ENCODE measurements at places on chromosomes 1 and 21.

DNA sequence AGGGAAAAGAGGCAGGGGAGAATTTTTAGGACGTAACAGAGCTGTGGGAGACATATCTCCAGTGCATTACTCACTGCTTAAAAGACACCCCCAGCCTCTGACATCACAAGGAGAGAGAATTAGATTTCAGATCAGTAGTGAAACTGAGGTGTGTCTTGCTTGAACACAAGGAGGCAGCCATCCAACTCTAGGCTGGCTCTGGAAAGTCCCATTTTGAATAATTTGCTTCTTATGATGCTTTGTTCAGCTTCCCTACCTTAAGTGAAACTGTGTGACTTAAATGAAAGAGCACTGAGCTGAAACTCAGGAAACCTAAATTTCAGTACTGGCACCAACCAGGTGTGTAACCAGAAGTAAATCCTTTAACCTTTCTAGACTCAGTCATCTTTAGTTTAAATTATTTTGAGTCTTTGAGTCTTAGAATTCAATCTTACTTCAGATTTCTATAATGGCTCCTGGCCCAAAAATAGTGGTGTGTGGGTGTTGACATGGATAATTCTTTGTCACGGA, 251.6 kb upstream of the SGIP1 start:
- peak; percentile 86 for DNase-seq

DNA sequence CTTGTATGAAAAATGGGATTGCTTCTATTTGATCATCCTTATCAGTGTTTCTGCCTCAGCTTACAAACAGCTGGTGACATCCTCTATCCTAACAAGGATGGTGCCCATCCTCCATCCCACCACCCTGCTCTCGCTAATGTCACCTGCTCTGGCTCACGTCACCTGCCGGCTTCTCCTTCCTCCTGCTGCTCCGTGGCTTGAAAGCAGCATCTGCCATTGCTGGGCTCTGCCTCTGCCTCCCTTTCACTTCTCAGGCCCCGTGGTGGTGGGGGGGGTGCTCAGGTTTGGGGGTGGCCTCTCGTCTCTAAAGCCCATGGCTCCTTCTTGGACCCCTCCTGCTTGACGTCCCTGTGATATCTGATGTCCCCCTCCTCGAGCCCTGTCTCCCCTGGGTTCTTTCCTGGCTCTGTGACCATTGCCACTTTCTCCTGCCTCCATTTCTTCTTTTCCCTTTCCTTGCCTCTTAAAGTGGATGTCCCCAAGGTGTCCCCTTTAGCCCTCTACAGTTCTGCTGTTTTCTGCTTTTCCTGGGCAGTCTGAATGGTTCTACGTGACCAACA, 135.5 kb upstream of the ERRFI1 start:
- no peak for DNase-seq

DNA sequence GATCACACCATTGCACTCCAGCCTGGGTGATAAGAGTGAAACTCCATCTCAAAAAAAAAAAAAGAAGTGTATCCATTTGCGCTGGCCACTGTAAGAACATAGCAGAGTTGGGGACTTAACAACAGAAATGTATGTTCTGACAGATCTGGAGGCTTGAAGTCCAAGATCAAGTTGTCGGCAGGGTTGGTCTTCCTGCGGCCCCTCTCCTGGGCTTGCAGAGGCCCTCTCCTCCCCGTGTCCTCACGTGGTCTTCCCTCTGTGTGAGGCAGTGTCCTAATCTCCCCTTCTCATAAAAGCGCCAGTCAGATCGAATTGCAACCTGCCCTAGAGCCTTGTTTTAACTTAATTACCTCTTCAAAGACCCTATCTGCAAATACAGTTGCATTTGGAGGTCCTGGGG, 52.6 kb downstream of the MT1HL1 start:
- no peak for DNase-seq

DNA sequence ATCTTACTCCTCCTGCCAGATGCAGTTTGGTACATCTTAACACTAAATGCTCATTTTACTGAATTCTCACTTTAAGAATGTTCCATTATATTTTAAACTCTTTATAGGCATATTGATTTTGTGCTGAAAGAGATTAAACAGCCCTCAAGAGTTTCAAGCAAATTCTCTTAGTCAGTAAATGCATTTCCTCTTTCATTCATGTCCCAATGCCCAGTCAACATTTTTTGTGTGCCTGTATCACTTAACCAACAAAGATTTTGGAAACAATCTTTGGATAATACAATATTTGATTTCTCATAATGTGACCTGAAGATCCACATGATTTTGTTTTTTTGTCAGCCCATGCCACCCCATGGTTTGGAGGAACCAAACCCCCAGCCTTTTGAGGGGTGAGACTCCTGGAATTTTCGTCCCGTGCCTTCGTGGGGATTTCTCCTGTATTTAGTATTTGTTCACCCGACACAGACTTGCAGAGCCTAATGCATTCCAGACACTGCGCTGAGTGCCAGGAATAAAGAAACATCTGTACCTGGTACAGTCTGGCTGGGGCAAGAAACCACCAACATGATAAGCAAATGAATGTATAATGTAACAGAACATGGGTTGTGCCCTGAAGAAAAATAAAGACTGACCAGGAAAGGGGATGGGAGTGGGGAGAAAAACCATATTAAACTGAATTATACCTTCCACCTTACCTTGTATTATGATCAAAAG, 47.1 kb upstream of the ETS2 start:
- no peak for DNase-seq

- no peak for DNase-seq
Measured at GRCh38 chr1:217924924-217925323, 293.8 kb downstream of the SPATA17 start.

DNA sequence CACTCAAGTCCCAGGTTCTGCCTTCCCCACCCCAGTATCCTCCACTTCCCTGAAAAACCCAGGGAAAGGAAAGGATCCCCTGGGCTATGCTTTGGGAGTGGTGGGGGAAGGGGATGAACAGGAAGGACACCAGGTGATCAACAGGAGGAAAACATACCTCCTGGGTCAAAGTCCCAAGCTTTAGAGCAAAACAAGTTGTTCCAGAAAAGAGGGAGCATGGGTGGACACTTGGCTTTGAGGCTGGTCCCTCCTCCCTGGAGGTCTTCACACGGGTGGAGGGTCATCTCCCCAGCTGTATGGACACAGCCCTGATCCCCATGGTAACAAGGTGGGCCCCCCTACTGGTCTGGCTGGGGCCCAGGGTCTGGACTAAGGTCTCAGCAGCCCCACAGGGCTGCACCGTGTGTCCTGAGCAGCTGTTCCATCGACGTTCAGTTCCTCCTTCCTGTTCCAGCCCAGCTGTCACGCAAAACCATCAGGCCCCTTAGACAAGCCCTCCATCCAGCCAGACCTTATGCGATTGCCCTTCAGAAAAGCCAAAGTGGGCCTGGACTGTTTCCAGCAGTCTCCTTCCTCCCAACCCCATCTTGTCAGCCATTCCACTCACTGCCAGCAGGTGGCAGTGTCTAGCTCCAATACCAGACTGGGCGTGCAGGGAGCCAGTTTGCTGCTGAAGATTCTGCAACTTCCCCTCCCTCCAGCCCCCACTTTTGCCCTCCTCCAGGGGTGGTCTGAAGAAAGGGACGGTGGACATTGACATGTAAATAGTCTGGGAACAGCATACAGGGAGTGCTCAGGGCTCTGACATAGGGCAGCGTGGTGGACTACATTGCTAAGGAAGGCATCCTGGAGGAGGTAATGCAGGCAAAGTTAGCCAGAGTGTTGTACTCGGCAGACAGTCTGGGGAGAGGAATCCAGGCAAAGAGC, 2.9 kb upstream of the PDZK1IP1 start:
- peak; percentile 62 for DNase-seq

DNA sequence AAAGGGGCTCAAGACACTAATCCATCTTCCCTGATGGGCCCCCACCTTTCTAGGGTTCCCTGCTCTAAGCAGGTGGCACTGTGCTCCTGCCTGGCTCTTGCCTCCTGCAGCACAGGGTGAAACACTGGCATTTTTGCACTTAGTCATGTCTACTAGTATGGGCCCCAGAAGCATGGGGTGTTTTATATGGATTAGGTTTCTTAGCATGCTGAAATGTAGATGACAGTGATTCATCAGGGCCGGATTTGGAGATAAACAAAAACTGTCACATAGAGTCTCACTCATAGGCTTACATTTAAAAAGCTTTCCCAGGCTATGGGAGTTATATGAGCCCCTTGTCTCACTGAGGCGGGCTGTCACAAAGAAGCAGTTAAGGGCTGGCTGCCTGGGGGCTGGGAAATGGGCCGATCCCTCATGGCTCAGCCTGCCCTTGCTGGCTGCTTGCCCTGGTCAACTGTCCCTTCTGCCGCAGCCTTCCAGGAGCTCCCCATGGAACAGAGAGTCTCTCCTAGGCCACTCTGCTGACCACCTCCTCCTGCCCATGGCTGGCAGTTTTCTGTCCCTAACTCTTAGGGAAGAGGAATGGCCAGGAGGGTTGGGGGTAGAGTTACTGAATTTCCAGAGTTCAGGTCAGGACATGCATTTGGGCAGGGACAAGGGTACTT, 6.5 kb downstream of the GALNT2 start:
- DNase-seq: peak; percentile 85

DNA sequence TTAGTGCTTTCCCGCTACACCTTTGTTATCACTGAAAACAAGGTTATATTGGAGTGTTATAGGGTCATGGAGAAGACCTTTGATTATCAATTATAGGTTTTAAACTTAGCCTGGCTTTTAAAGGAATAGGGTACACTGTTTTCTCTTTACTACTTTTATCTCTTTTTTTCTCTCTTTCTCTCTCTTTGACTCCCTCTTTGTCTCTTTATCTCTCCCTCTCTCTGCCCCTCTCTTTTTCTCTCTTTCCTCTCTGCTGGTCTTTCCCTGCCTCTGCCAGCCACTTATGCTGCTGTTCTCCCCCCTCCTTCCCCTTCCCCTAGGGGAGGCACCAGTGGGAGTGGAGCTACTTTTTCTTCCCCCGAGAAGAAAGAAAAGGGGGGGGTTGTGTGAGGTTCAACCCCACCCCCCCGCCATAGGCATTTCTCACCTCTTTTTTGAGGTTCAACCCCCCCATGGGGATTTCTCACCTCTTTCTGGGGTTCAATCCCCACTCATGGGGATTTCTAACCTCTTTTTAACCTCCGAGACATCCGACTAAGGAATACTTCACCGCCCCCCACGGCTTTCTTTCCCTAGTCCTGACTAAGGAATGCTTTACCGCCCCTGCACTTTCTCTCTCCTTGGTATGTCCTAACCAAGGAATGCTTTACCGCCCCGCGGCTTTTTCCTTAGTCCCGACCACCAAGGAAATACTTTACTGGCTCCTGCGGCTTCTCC, 17.2 kb upstream of the ZBTB8B start:
- DNase-seq: peak; percentile 89

DNA sequence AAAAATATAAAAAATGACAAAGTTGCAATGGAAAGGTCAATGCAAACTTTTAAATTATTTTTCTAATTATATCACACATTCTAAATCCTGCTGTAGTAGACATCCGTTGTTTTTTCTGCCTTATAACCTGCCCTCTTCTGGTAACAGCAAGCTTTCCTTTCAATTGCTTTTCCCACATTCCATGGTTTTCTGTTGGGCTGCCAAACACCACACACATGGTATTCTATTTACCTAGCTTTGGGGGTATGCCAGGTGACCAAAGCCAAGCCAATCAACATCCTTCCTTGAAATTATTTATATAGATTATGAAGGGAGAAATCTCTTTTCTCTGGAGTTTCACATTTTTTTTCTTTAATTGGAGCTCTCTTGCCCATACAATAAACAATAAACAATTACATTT, 3.4 kb upstream of the LAMC1 start:
- peak; percentile 56 for DNase-seq

GRCh38 chr21:35770101-35770945, 290.0 kb downstream of the SETD4 start:
- no peak for DNase-seq

GRCh38 chr1:19204446-19205266, 5.4 kb downstream of the UBR4 start:
- DNase-seq: peak; percentile 6

- peak; percentile 87 for DNase-seq
Measured at GRCh38 chr21:36211660-36212512, 55.3 kb downstream of the DOP1B start.

DNA sequence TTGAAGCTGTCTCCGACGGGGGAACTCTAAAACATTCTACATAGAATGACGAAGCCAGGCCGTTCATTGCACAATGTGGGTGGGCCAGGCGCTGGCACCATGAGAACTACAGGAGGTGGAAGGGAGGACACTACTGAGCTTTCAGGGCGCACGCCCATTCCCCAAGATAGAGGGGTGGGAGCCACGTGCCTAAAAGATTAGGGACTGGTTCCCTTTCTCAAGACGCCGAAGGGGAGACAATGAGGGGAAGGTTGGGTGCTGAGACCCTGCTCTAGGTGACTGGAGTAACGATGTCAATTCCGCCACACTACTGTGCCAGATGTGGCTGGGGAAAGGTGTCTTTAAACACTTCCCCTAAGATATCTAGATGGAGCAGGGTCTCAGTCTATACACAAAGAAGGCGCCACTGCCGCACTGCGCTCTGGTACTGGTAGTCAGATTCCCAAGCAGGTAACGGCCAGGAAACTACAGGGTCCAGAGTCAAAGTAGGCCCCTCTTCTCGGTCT, 782 bp downstream of the CSDE1 start:
- DNase-seq: peak; percentile 57

GRCh38 chr1:174114788-174115448, 44.4 kb upstream of the RABGAP1L start:
- peak; percentile 46 for DNase-seq

- DNase-seq: no peak
Measured at GRCh38 chr1:248737457-248737856, 18.1 kb downstream of the LYPD8 start.

DNA sequence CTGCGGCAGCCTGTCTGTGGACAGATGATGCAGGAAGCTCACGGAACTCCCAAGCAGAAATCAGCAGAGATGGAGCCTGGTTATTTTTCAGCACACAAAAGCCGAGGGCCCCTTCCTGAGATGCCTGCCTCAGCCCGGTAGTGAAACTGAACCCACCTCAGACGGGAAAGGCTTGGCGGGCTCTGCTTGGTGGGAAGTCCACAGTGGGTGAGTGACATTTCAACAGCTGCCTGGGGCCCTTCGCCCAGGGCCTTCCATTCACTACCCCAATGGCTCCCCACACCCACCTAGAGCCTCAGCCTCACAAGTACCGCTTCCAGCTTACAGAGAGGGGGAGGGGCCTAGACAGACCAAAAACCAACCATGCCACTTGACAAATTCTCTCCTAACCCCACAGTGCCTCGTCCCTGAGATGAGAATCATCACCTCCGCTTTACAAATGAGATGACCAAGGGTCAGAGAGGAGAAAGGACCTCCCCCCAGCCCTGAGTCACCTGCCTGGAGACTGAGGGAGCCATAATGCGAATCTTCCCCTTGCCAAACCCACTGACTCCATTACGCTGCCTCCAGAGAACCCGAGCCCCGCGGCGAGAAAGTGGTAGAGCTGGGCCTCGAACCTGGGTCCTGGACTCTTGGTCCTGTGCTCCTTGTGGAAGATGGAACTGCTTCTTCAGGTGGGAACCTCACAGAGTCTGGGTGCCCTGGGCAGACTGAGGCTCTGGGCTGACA, 3.4 kb upstream of the ECE1 start:
- no peak for DNase-seq
